ENCODE measurements at places on chromosomes 5 and 9.
A peak's percentile ranks its signal among the peaks of the same experiment; 100 is the strongest.

- no peak for DNase-seq
Observed at GRCh38 chr5:36301858-36302603, at the start of gene RANBP3L. RANBP3L (minus strand) TSS chr5:36301902; CDS start chr5:36301416, 486 bp downstream.

- no peak for DNase-seq
Observed at GRCh38 chr5:54304040-54304439, 6.3 kb downstream of the ARL15 start.

DNA sequence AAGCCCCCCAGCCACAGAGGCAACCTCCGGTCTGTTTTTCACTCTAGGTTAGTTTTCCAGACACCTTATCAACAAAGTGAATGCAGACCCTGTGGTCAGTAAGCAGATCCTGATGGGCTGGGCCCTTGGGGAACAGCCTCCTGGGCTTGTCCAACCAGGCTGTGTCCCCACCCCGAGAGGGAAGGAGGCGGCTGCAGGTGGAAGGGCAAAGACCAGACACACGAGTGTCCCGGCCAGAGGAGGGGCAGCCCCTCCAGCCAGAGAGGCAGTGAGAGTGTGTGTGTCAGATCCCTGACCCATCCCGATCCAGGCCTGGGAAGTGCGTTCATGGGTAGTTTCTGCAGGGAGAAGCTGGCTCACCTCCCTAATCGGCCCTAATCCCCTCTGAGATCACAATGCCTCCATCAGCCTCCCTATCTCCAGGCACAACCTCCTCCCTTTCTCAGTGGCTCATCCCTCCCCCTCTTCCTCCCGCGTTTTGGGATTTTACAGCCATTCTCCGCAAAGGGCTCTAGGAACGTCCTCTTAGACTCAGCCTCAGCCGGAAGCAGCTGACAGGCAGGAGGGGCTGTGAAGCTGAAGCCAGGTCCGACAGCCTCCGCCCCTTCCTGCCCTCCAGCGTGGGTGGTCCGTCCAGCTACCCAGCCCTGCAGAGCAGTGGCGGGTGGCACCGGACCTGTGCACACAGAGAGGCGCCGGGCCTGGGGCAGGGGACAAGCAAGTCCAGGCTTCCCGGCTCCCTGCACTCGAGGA, 9.7 kb downstream of the SLC12A7 start:
- DNase-seq: no peak

- DNase-seq: peak; percentile 82
Observed at GRCh38 chr9:130860458-130861316, 25.6 kb downstream of the ABL1 start.

DNA sequence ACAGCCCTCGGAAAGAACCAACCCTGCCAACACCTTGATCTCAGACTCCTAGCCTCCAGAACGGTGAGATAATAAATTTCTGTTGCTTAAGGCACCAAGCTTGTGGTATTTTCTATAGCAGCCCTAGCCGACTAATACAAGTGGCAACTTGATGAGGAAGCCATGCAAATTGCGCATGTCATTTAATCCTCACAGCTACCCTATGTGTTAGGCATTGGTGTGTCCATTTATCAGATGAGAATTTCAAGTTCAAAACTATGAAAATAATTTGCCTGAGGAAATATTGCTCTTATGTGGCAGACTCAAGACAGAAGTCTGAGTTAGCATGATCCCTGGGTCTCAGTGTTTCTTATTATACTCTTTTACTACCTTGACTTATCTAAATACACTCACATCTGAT, 264.0 kb downstream of the PDE4D start:
- DNase-seq: no peak

DNA sequence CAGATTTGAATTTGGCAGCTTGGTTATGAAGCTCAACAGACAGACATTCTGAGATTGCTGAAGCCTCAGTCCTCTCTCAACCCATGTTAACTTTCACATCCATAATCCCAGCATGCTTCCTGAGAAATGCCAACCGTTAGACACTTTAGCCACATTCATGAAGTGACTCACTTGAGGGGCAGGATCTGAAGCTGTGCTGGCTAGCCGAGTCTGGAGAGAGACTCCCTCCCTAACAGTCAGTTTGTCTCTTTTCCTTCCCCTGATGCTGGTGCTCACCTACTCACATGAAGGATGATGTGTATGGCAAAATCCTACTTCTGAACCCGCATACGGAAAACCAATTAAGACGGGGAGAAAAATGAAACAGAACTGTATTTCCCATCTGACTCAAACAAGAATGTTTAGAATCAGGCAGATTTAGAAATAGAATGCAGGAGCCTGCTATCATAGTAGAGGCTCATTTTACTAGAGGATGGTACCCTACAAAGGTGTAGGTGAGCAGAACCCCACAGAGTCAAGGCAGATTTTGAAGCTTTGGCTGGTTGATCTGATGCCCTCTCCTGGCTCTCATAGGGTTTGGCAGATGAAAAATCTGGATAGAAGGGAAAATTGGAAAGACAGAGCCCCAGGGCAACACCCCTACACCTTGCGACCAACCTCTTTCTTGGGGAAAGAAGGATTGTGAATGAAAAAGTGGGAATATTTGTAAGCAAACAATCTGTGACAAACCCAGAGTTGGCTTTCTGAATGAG, 150.9 kb upstream of the LHFPL2 start:
- DNase-seq: no peak

DNA sequence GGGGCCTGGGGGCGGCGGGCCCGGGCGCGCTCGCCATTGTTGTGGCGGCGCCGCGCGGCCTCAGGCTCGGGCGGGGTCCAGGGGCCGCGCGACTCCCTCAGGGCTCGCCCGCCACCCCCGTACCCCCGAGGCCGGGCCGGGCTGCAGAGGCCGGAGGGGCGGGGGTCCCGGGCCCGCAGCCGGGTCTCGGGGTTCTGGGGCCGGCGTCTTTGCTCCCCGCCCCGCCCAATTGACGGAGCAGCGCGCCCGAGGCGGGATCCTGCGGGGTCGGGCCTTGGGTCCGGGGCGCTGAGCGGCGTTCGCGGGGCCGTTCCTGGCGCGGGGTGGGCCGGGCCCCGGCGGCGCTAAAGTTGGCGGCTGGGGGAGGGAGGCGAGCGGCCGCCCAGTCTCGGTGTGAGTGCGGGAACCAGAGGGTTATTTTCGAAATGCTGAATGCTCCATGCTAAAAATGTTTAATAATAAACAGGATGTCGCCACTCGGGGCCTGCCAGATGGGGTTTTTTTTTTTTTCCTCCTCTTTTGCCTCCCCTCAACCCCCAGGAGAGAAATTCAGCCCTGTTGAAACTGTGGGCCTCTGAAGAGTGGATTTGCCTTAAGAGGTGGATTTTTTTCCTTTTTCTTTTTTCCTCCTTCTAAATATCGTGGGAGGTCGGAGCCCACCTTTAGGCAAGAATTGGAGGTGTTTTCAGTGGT, 724 bp downstream of the PRRC2B start:
- DNase-seq: peak; percentile 35

Measured in tibial nerve (tissue), 4 donors.